Mesothelial cell of epicardium (in vitro differentiated cells): ENCODE measurements at places on chromosomes 11 and 22.

DNA sequence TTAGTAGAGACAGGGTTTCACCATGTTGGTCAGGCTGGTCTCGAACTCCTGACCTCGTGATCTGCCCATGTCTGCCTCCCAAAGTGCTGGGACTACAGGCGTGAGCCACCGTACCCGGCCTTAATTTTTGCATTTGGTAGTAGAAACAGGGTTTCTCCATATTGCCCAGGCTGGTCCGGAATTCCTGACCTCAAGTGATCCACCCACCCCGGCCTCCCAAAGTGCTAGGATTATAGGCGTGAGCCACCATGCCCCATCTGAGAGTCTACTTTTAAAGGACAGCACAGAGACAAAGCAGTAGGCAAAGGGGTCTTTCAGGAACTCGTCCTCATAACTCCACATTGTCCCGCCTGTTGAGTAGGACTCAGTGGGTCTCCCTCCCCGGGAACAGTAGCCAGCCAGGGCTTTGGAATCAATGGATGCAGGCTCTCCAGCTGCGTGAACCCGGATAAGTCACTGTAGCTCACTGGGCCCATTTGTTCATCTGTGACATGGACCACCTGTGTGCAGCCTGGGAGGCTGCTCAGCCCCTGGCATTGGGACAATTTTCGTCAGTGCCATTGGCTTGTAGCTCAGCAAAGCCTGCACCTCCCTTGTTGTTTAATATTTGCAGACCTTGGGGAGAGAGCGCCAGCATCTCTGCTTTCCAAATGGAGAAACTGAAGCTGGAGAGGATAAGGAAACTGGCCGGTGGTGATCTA lies 86.1 kb downstream of the ARHGAP8 start:
- DNase-seq: no peak

DNA sequence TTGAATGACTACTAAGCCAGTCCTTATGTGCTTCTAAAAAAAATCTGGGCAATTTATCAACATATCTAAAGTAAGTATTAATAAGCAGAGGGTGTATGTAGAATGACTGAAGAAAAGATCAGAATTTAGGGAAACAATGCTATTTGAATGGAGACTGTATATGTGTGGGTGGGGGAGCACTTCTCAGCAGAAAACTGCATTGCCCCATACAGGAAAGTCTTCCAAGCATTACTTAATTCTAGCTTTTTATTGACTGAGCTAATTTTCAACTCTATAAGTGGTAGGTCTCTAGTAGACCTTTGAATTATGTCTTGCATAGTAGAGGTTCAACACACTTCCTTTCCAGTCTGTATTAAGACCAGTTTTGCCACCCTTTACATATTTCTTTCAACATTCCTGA lies 41.7 kb downstream of the CASP12 start:
- DNase-seq: no peak

GRCh38 chr22:48004936-48005335 lies 1242.5 kb downstream of the TBC1D22A start:
- DNase-seq: no peak

GRCh38 chr11:113814181-113814580 lies 34.6 kb downstream of the CLDN25 start:
- no peak for DNase-seq

- no peak for DNase-seq
These were observed 421.0 kb downstream of the SOX6 start for GRCh38 chr11:15935373-15935772.

DNA sequence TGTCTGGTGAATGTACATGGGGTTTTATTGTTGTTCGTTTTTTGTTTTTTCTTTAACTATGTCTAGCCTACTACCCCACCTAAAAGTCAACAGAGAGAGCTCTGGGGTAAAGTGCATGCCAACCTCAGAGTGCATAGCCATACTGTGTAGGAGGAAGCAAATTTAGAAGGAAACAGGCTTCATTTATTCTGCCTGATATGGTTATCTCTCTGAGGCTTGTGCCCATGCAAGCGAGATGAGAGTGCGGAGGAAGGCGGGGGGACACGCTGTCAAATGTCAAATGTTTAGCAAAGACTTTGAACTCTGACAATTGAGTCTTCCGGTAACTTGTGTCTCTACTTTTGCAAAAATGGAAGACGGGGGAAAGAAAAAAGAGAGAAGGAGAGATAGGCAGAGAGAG lies 295.5 kb downstream of the ETS1 start:
- no peak for DNase-seq

GRCh38 chr11:38950867-38951266 lies 2352.8 kb upstream of the RAG2 start:
- no peak for DNase-seq

DNA sequence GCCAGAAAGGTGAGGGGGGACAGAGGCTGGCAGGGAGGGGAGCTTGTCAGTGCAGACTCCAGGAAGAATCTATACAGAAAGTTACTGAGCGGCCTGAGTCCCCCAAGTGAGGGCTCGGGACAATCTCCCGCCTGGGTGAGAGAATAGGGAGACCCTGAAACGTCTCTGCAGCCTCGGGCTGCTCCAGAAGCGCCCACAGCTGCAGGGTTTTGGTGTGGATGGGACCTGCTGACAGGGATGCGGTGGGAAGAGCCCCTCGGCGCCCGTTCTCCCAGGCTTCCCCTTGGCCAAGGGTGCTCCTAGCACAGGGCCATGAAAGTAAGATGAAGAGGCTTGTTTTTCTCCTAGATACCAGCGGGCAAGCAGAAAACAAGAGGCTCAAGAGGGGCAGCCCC lies 743 bp upstream of the RCE1 start:
- DNase-seq: no peak

DNA sequence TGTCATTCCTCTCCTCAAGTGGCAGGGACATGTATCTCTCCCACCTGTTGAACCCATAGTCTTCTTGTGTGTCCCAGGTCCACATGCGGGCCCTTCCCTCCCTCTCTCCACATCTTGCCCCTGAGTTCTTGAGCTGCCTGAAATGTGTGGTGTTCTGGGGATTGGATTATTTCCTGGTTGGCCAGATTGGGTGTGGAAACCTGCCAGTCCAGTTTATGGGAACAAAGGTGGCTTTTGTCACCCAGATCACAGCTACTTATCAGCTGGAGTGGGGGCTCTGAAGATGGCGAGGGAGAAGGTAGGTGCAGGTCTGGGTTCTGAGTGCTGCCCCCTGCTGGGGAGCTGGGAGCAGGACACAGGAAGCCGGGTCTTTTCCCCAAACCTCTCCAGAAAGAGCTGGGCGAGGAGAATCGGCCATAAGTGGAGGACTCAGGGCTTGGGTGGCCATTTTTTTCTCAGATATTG lies 14.2 kb downstream of the DTX4 start:
- peak; percentile 72 for DNase-seq

DNA sequence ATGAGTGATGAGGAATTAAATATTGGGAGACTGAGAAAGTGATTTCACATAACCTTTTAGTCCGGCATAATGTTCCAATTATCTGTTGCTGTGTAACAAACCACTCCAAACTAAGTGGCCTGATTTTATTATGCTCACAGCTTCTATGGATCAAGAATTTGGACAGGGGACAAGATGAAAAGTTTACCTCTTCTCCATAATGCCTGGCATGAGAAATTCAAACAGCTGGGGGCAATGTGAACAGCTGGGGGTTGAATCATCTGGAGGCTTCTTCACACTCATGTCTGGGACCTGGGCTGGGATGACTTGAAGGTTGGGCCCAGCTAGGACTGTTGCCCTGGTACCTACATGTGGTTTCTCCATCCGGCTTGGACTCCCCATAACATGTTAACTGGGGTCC lies 99.4 kb upstream of the DRD2 start:
- no peak for DNase-seq

- DNase-seq: no peak
These were observed 447.0 kb upstream of the ARHGAP42 start for GRCh38 chr11:100240025-100240539.

DNA sequence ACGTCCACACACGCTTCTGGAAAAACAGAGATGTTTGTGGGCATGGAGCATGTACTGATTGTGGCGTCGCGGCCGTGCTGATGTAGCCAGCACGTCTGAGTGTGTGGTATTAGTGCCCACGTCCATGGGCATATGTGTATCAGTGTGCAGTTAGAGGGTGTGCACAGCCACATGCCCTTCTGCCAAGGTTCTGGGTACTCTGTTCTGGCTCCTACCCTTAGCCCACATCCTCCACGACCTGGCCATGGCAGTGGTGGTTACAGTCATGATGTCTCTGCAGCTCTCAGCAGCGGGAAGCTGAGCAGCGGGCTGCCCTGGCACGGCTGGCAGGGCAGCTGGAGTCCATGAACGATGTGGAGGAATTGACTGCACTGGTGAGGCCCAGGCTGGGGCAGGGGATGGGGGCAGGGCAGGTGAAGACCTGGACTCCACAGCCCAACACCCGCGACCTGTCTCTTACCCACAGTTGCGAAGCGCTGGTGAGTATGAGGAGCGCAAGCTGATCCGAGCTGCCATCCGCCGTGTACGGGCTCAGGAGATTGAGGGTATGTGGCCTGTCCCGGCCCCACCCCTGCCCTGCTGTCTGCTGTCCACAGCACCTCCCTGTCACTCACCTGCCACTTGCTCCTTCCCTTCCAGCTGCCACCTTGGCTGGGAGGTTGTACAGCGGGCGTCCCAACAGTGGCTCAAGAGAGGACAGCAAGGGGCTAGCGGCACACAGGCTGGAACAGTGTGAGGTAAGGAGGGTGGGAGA lies 7.3 kb downstream of the SMTN start:
- DNase-seq: no peak

DNA sequence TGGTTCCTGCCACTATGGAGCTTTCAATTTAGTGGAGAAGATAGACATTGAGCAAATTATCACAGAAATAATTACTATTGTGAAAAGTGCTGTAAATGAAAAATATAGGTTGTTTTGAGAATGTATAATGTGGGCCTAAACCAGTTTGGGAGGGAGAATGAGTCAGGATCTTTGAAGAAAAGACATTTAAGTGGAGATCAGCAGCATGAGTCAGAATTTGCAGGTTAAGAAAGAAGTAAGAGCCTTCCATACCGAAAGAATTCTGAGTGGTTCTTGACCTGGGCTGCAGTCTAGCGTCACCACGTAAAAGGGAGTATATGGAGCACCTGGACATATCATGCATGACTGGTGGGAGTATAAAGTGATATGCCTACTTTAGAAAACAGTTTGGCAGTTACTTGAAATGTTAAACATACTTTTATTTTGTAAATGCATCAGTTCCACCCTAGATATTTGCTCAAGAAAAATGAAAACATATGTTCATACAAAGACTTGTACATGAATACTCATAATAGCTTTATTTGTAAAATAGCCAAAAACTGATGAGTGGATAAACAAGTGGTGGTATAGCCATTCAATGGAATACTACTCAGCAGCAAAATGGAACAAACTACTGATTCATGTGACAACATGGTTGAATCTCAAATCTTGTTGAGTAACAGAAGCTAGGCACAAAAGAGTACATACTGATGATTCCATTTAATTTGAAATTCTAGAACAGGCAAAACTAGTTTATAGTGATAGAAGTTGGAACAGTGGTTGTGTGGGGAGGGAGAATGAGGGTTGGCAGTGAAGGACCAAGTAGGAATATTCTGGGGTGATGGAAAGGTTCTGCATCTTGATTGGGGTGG lies 99.2 kb downstream of the STIM1 start:
- DNase-seq: no peak

GRCh38 chr22:21069375-21069774 lies 23.6 kb downstream of the LRRC74B start:
- no peak for DNase-seq

GRCh38 chr22:30893434-30894370 lies 74.9 kb downstream of the MORC2 start:
- no peak for DNase-seq

DNA sequence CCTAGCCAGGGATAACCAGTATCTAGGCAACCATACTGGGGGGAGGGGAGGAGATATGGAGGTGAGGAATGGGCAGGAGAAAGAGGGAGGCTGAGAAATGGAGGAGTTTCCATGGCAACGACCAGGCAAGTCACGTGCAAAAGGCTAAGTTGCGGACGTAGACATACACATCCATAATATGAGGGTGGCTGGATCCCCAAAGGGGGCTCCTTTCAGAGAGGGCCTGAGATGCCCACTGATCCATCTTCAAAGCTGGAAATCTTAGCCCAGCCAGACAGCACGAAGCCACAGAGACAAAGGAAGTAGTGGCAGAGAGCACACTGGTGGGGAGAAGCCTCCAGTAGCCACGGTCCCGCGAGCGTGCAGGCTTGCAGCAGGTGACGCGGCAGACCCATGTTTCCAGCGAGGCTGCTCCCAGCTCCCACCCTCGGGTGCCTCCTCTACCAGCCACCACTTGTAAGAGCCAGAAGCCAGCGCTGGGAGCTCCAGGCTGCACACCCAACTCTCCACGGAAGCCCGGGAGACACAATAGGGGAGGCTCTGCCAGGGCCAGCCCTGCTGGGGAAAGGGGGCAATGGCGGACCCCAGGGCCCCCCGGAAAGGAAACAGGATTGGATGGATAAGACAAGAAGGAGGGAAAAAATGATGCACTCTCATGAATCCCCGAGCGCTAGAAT lies 938 bp downstream of the FXYD6 start:
- no peak for DNase-seq
